ENCODE measurements at places on chromosomes 5 and 9.

DNA sequence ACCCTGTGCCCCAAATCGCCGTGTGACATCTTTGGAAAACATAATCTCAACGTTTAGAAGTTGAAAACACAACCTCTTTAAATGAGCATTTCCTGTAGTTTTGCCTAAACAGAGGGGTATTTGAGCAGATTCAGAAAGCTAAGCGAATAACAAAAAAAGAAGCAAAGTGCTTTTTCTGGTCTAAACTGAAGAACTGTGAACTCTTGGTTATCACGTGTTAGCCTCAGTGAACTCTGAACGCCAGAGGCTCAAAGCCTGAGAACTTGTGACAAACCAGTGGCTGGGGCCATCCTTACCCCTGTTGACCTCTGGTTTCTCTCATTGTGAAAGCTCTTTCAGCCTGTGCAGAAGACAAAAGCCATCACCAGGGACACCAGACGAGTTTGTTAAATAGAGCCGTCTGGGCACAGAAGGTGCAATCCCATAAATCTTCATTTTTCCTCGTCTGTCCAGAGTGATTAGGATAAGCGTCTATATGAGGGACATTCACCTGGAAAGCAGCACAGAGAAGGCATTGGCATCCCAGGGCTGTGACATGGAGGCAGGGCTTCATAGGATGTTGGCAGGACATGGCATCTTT, 61.4 kb upstream of the ICE1 start:
- DNase-seq = no peak

DNA sequence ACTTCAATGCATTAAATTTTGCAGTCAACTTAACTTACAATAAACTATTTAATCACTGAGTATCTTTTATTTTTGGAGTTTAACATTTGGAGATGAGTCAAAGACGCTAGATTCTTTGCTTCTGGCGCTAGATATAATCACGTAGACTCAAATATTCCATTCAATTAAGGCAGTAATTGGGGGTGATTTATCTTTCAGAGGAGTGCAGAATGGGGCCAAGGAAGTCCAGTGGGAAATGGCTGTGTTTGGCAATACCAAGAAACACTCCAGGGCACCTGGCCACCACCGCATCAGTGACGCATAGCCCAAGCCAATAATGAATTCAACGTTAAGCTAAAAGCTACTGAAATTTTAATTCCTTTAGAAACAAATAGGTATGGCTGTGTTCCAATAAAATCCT, 81.2 kb downstream of the PHAX start:
- DNase-seq = no peak

GRCh38 chr9:108473209-108474112, 382.3 kb downstream of the ACTL7B start:
- no peak for DNase-seq

DNA sequence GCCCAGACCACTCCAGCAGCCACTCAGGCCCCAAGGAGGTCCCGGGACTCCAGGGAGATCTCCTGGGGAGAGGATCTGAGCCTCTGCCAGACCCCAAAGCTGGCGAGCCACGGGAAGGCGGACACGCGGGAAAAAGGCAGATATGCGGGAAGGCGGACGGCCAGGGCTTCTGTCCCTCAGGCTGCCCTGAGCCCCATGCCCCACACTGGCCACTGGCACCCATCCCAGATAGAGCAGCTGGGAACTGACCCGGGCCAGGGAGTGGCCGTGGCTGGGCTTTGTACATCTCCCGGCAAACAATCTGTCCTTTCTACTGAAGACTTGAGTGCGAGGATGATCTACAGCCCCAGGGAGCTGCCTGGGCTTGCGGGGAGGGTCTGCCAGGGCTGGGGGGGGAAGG, 21.1 kb upstream of the NOTCH1 start:
- DNase-seq = no peak

GRCh38 chr9:75962013-75962661, 71.7 kb downstream of the PCSK5 start:
- DNase-seq = no peak

GRCh38 chr5:17190242-17190778, 27.1 kb upstream of the BASP1 start:
- no peak for DNase-seq

- DNase-seq = no peak
Measured at GRCh38 chr5:149152317-149152746, 11.0 kb downstream of the ABLIM3 start.
